Effector CD4-positive, alpha-beta T cell (primary cell): ENCODE measurements at places on chromosomes 3 and 15.
A peak's percentile ranks its signal among the peaks of the same experiment; 100 is the strongest.

GRCh38 chr3:133803469-133803868 lies 2.1 kb upstream of the SRPRB start:
- DNase-seq: no peak

DNA sequence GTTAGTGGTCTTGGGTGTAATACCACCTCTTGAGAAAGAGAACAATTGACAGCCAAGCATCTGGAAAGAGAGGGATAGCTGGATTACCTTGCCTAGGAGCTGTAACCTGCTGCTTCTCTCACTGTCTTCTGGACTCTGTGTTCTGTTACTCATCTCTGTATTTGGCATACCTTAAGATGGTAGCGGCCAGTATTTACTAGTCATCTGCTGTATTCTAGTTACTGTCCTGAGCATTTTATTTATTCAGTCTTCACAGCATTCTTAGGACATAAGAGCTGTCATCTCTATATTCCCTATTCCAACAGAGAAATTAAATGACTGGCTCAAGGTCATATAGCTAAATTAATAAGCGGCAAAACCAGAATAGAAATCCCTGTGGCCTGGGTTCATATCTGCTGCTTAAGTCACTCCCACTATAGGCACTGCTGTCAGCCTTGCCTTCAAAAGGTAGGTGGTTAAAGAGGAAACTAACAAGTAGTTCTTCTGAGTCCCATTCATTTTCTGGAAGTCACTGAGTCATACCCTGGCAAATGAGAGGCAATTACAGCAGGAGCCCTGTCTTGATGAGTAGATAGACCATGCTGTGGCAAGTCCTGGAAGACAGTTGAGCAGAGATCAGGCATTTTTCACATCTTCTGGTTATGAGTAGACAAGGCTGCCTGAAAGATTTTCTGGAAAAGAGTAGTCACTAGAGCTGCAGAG lies 68.2 kb downstream of the RAB7A start:
- DNase-seq: no peak

DNA sequence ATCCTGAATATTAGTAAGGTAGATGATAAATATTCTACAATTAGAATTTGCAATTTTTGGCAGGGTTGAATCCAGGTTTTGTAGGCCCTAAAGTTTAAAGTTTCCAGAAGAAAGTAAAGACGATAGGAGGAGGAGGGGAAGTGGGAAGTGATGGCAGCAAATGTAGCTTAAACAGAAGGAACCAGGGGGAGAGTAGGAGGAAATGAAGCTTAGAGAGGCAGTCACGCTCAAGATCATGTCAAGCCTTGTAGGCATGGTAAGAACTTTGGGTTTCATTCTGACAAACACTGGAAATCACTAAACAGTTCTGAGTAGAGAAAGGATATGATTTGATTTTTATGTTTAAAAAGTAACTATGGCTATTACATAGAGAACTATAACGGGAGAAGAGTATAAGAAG lies 63.9 kb downstream of the NR2E3 start:
- DNase-seq: no peak

- no peak for DNase-seq
Measured at GRCh38 chr15:31308185-31308639, 18.4 kb upstream of the KLF13 start.

DNA sequence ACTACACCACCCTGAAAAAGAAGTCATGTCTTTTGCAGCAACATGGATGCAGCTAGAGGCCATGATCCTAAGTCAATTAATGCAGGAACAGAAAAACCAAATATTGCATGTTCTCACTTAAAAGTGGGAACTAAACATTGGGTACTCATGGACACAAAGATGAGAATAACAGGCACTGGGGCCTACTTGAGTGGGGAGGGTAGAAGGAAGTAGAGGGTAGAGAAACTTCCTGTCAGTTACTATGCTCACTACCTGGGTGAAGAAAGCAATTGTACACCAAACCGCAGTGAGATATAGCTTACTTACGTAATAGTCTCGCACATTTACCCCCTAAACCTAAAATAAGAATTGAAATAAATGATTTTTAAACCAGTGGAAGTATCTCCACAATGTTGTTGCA lies 480.5 kb upstream of the ARRDC4 start:
- DNase-seq: no peak

- no peak for DNase-seq
Measured at GRCh38 chr15:46277451-46277850, 642.6 kb downstream of the SQOR start.

GRCh38 chr15:67465196-67465952 lies 55.6 kb upstream of the C15orf61 start:
- no peak for DNase-seq

DNA sequence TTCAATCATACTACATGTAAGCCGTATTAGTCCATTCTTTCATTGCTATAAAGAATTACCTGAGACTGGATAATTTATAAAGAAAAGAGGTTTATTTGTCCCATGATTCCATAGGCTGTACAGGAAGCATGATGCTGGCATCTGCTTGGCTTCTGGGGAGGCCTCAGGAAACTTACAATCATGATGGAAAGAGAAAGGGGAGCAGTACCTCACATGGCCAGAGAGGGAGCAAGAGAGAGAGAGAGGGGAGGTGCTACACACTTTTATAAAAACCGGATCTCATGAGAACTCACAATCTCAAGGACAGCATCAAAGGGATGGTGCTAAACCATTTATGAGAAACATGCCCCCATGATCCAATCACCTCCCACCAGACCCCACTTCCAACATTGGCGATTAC lies 14.3 kb upstream of the CLASP2 start:
- no peak for DNase-seq

DNA sequence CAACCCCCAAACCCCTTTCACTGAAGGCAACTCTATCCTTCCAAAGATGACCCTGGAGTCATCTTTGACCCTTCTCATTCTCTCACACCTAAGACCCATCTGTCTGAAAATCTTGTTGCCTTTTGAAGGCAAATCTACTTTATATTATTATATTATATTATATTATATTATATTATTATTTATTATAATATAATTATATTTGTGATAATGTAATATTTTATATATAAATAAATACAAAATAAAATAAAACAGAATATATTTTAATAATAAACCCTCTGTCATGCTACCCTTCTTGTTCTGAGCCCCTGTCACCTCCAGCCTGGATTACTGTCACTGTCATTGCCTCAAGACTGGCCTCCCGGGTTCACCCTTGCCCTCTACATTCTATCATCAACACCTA lies 5.0 kb upstream of the PROK2 start:
- no peak for DNase-seq

- no peak for DNase-seq
Measured at GRCh38 chr15:64740311-64741170, 34.8 kb downstream of the RBPMS2 start.

- DNase-seq: no peak
Measured at GRCh38 chr3:112366522-112366921, 33.6 kb downstream of the CD200 start.

GRCh38 chr3:55782807-55783206 lies 295.7 kb upstream of the WNT5A start:
- DNase-seq: no peak

GRCh38 chr15:77591968-77592613 lies 40.6 kb downstream of the LINGO1 start:
- no peak for DNase-seq

DNA sequence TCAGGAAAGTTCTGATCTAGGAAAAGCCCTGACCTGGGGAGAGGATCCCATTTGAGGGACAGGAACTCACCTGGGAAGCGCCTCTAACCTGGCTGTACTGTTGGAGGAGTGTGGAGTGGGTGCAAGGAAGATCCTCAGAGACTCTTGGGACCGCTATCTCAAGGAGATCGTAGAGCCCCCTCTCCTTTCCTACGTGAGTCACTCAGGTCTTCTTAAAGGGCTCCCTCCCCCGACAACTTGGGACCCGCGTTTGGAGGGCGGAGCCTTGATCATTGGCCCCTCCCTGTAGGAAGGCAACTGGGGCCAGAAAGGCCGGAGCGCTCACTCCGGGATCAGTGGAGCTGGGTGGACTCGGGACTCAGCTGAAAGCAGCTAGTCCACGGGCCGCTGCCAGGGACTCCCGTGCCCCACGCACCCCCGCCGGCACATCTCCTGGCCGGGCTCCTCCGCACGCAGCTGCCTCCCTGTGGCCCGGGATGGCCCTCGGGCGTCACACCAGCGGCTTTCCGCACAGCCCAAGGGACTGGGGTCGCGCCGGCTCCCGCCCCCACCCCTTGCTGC lies 520 bp downstream of the SLC26A6 start:
- DNase-seq: peak; percentile 31

- no peak for DNase-seq
Measured at GRCh38 chr3:905217-905616, 187.6 kb upstream of the CNTN6 start.

DNA sequence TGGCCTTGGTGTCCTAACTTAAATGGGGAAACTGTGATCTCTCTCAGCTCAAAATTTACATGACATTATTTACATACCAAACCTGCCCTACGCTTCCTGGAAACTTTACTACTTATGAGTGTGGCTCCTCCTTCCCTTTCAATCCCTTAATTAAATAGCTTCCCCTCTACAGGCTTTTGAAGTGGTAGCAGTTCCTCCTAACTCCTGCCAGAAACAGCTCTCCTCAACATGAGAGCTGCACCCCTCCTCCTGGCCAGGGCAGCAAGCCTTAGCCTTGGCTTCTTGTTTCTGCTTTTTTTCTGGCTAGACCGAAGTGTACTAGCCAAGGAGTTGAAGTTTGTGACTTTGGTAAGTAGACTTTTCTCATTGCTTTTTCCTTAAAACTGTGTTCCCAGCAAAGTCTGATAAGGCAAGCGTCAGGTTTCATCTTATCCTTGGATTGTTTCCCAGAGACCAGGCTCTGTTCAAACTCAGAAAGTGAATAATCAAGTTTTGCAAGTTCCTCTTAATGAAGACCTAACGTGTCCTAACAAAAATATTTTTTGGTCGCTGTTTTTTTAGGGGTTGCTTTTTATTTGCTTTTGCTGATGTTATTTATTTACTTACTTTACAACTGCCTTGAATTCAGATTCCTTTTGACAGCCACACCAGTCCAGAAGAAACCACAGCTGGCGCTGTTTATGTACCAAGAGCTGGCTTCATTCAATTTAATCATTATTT lies at the start of gene ACP3:
ACP3 (plus strand) TSS at position 179 of the 720 bp plus-strand sequence; CDS start at position 229, 50 bp downstream.
- DNase-seq: no peak

- DNase-seq: no peak
Measured at GRCh38 chr3:11757441-11757875, 89.2 kb downstream of the TAMM41 start.

GRCh38 chr3:23275814-23276213 lies 72.7 kb downstream of the UBE2E2 start:
- no peak for DNase-seq

- DNase-seq: no peak
Measured at GRCh38 chr3:66756468-66757036, 241.6 kb upstream of the KBTBD8 start.

DNA sequence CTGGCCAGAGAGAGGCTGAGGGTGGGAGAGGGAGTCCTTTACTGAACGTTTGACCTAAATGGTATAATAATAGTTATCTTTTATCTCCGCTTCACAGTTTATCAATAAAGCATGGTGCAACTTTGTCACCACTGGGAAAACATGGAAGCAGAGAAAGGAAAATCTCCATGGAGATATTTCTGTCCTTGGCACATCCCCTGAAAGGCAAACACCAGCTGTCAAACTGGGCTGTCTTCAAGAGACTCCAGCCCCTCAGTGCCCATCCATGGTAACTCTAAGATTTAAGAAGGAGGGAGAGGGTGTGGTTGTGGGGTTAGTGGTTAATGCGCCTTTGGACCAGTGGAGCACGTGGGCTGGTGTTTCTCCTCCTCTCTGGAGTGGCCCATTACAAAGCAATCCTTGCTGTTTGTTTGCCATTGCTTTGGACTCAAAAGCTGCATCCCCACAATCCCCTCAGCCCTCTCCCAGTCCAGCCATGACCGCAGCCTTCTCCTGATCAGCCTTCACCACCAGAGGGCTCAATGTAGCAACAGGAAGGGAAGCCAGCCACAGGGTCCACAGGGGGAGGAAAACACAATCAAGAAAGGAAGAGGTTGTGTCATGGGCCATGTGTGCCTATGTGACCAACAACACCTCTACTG lies 38.2 kb upstream of the FAM174B start:
- DNase-seq: no peak

DNA sequence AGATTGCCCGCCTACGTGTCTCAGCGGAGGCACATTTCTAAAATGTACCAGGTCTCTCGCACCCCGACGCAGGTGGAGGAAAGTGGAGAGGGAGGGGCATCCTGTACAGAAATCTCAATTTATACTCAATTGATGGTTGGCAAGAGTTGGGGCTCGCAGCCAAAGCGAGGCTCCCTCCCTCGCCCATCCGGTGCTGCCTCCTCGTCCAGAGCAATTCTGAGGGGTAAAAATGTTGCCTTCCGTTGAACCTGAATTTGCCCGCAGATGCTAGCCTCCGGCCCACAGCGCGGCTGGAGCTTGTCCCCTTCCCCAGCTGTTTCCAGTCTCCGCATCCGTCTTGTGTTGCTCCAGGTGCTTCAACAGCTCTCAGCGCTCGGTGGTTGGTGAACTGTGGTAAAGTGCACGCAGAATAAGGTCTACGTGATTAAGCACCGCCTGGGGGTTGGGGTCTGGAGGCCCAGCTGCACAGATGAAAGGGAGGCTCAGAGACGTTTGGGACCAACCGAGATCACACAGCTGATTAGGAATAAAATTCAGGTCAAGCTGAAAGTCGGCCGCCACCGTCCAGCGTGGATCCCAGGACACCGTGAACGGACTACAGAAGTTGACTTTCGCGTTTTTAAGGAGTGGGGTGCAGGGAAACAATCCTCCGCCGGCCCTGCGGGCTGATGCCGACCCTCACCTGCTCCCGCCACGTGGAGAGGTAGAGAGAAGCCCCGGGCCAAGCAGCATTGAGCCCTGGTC lies 846 bp upstream of the POLG start:
- DNase-seq: peak; percentile 38

GRCh38 chr15:76954744-76955143 lies 23.2 kb downstream of the RCN2 start:
- no peak for DNase-seq

DNA sequence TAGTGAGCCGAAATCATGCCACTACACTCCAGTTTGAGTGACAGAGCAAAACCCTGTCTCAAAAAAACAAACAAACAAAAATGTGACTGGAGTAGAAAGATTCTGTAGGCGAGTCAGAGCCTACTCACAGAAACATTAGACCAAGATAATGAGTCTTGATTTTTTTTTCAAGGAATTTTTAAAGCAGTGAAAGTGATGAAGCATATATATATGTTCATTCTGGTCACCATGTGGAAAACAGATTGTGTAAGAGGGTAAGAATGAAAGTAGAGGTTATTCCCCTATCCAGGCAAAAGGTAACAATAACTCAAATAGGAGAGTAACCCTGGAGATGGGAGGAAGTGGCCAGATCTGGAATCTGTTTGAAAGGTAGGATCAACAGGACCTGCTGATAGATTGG lies 26.2 kb upstream of the FHIT start:
- no peak for DNase-seq

DNA sequence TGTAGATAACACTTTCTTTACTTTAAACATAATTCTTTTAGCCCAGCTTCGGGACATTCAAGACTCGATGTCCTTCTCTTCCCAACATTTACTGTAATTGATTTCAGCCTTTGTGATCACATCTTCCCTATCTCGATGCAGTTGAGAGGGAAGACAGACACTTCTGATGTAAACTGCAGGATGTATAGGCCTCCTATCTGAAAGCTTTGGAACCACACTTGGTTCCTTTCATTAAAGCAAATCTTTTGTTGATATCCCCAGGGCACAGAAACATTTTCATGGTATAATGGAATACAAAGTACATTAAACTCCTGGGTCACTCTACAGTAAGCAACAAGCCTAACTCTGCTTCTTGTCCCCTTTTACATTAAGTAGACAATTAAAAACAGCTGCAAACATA lies 6.4 kb downstream of the GRM7 start:
- no peak for DNase-seq
